ENCODE measurements at places on chromosomes 13 and 19.

DNA sequence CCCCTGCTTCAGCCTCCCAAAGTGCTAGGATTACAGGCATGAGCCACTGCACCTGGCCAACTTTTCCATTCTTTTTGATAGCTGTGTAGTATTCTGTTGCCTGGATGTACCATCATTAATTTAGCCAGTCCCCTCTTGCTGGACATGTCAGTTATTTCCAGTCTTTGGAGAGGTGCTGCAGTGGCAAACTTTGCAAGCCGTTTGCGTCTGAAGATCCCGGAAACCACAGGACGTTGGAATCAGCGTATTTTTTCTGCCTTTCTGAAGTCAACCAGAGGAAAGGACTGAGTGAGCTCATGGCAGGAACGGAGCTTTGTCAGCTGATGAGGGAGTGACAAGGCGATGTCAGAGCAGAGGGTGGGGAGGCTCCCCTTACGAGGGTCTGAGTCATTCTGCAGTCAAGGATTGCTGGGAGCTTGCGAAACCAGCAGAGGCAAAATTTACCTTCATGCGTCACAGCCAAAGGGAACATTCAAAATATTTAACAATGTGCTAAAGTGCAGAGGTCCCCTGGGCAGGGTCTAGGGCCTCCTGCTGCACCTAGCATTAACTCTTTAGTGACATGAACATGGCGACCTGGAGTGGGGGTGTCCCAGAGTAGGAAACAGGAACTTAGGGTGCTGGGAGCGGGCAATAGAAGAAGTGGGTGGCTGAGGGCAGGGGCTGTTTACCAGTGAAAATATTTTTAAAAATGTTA lies 5.6 kb downstream of the C5AR1 start:
- peak; percentile 99 for DNase-seq

DNA sequence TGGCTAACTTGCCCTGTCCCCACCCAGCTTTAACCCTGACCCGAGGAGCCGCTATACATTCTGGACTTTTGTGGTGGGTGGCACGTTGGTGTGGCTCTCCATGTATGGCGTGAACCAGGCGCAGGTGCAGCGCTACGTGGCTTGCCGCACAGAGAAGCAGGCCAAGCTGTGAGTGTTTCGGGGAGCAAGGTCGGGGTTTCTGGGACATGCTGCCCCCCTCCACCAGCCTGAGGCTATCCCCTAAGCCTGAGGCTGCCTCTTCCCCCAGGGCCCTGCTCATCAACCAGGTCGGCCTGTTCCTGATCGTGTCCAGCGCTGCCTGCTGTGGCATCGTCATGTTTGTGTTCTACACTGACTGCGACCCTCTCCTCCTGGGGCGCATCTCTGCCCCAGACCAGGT lies 6.0 kb downstream of the SLC5A5 start:
- no peak for DNase-seq

DNA sequence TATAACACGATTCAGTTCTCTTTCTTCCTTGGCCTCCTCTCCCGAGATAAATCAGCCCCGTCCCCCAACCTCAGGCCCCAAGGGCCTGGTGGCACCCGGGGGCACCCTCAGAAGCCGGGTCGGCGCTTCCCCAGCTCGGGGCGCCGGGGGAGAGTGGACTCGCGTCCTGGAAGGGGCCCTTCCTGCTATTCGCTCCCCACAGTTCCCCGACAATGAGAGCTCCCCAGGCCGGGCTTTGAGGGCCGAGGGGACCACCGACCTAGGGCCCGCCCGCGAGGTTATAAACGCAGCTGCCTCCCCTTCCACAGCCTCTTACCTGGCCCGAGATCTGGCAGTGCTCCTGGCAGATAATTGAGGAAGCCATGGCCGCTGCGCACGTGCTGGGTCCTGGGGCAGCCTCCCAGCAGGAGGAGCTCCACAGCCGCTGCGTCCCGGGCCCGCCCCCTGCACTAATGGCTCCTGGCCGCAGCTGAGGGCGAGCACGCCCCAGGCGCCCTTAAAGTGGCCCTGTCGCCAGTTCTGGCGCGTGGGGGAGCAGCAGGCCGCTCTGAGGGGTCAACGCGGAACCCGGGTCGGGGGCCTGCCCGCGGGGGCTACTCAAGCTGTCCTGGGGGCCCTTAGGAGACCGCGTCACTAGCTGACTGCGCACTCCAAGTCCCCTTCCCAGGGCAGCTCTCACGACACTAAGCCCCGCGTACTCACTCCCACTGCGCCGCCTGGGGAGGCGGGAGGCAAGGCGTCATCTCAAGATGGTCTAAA lies at the start of gene SOHLH2:
TSS of gene SOHLH2 (minus strand) at position 394 of the 759 bp plus-strand sequence. CDS start at position 364, 30 bp downstream.
- no peak for DNase-seq

DNA sequence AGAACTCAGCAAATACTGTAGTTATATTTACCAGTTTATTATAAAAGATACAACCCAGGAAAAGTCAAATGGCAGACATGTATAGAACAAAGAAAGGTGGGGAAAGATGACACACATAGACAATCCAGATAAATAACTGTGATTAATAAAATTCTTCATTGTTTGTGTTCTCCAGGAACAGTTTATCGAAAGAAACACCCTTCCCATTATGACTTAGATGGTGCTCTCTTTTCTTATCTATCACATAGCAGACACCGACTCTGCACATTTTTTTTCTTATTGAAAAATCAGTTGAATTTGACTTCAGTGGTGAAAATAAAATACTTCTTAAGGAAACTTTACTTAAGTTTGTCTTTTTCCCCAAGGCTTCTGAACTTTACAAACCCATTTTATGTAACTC lies 6.2 kb downstream of the ZNF708 start:
- DNase-seq: no peak

All from inflammatory macrophage treated with lipopolysaccharide for 1 hour (primary cell).